ENCODE measurements at places on chromosomes 6 and 20.

DNA sequence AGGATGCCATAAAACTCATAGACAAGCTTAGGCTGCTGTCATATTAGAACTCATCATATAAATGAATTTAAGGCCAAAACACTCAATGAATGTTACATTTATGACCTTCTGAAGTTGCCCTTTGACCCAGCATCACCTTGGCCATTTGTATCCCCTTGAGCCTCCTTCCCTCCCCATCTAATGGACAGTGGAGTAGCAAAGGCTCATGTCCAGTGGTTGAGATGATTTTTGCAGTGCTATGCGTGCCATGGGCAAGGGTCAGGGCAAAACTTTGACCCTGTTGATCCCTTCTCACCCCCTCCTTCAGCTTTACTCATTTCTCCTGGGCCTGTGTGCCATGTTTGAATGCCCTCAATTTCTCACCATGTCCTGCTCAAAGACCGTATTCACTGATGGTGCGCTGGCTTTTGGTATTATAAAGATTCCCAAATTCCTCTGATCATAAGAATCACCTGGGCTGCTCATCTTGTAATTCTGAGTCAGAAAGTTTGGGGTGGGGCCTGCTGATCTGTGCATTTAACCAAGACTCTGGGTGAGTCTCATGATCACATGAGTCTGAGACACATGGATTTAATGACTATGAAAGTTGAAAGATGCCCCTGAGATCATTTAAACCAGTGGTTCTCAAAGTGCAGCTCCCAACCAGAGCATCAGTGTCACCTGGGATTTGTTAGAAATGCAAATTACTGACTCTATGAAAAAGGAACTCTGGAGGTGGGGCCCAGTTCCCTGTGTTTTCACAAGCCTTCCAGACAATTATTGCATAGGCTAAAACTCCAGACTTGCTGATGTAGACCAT is 57.5 kb upstream of the IL20RA start:
- no peak for DNase-seq

- DNase-seq = no peak
These were observed 9.3 kb downstream of the IP6K3 start for GRCh38 chr6:33737267-33738026.

DNA sequence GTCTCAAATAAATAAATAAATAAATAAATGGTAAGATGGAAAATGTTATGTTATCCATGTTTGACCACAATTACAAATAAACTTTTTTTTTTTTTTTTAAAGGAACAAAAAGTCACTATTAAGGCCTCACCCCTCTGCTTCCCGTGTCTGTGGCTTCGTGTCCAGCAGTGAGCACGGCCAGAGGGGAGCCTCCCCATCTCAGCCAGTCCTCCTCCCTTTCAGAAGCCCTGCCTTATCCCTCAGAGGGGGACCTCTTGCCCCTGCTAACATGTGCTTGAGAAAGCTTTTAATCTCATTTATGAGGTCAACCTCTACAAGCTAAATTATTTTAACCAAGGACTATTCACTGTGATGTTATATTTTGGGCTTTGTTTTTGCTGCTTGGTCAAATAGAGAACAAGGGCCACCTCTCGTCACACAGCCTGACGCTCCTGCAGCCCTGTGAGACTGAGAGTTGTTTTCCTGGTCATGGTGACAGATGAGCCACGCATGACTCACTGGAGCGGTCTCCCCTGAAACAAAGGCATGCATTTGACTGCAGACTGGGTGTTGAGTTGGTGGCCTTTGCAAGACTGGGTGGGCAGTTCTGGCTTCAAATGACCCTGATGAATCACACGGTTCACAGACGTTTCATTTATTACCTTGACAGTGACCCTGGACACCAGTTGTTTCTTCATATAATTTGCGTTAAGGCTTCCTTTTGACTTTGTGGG is 131.8 kb downstream of the TIAM2 start:
- no peak for DNase-seq

- no peak for DNase-seq
These were observed 14.4 kb upstream of the GPR6 start for GRCh38 chr6:109963598-109964170.

- DNase-seq = no peak
These were observed 362.6 kb downstream of the EPM2A start for GRCh38 chr6:145372671-145373151.

DNA sequence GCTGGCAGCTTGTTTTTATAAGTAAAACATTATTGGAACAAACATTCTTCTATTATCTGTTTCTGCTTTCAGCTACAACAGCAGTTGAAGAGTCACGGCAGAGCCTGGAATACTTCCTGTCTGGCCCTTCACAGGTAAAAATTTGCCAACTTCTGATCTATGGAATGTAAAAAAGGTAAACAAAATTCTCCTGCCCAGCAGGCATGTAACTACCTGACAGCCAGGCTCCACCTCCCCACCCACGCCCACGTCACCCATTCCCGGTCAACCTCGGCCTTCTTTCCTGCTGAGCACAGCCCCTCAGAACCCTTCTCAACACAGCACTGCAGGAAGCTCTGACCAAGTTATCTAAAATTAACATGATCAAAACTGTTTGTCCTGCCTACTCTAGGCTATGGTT is 166.0 kb downstream of the DLL1 start:
- DNase-seq = no peak

DNA sequence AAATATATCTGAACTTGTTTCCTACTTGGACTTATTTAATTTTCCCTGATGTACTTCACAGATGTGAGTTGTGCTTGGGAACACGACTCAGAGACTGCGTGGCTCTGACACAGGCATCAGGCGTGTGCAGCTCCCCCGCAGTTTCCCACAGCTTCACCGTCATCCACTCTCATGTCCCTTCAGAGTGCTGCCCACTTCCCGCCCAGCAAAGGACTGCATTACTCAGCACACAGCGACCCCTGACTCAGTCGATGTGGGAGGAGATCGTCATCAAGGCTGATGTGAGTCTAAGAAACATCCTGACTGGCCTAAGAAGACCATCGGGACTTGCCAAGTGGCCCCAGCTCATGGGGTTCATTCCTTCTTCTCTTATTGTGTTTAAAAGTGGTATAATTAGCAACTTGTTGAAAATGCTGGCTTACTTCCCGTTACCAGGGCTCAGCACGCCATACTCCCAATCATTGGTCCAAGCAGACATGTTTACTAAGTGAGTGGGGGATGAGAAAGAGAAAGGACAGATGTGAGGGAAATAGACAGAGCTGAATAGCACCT is 539.4 kb upstream of the JARID2 start:
- DNase-seq = no peak

GRCh38 chr20:60648556-60648955 is 603.5 kb upstream of the CDH4 start:
- no peak for DNase-seq

DNA sequence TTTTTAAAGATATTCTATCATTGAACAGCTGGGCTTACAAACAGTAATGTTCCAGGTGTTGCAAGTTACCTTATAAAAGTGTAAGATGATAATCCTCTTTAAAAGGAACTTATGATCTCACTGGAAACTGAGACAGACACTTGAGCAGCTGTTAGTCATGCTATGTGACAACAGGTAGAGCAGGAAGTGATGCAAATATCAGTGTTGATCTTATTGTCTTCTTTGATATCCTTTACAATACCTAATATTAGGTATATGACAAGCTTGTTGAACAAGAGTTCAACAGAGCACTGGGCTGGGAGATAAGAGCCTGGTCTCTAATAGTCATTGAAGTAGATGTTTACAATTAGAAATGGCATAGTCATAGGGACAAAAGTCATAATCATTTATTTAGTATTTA is 150.0 kb downstream of the UBE3D start:
- DNase-seq = no peak
